ENCODE measurements at places on chromosomes 2 and 18. TPM values are rescaled to one million over a fixed set of nuclear protein-coding genes. Genes with fewer than 3 reads are reported as not detected.

GRCh38 chr2:96869822-96870625 lies at the start of gene SEMA4C:
Gene SEMA4C, minus strand, starts transcription at chr2:96870080. Its CDS starts 2,194 bp downstream, at chr2:96867886.
- no peak for DNase-seq

DNA sequence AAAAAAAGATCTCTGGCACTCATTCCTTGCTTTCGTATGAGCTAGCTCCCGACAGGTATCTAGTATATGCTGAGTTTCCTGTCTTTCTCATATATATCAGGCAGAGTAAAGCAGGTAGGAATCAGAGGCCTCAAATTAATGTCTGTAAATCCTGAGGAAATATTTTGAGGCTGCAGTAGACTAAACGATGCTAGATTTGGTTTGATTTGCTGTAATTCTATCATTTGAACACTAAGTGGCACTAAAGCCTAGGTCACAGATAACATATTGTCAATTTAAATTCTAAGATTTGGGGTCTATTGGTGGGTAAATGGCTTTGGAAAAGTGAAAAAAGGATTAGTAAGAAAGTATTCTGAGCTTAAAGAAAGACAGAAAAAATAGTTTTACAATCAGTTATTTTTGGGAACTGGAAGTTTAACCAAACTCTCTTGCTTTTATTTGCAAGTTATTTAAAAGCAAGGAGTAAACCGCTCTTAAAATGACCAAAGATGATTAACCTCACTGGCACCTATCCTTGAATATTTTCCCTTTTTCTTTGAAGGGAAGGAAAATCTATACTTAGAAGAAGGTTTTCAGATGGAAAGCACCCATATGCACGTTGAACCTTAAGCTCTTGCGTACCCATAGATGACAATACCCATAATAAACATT lies 37.6 kb upstream of the SLC4A10 start:
- no peak for DNase-seq

Gene CCDC142
- polyA plus RNA-seq: 18.6 TPM

Gene POMC
- polyA plus RNA-seq: 1.1 TPM

Gene CFC1
- 4.8 TPM for polyA plus RNA-seq
